ENCODE measurements at places on chromosomes 1 and 21. TPM values are rescaled to one million over a fixed set of nuclear protein-coding genes. Genes with fewer than 3 reads are reported as not detected.

DNA sequence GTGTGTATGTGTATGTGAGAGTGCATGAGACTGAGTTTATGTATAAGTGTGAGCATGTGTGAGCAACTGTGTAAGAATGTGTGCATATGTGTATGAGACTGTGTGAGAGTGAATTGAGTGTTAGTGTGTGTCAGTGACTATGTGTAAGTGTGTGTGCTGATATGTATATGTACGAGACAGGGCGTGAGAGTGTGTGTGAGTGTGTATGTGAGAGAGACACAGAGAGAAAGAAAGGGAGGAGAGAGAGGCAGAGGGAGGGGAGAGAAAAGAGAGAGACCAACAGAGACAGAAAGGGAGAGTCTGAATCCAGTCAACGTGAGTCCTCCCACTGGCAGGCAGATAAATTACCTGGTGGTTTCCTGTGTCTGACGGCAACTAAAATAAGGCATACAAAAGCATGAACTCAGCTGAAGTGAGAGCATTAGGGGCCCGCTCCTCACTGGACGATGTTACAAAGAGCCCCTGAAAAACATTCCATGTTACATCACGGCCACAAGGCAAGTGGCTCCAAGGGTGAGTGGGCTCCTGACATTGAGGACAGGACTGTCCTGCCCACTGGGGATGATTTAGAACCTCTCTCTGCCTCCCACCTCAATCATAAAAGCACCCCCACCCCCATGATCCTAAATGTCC is 66.6 kb upstream of the TIAM1 start:
- no peak overlapping the region for H3K27ac ChIP-seq
- H3K36me3 ChIP-seq: no peaks in the 10 kb centered on the region
- DNase-seq: no peak
- no peak overlapping the region for H3K4me3 ChIP-seq
- no peaks in the 10 kb centered on the region for H3K27me3 ChIP-seq

DNA sequence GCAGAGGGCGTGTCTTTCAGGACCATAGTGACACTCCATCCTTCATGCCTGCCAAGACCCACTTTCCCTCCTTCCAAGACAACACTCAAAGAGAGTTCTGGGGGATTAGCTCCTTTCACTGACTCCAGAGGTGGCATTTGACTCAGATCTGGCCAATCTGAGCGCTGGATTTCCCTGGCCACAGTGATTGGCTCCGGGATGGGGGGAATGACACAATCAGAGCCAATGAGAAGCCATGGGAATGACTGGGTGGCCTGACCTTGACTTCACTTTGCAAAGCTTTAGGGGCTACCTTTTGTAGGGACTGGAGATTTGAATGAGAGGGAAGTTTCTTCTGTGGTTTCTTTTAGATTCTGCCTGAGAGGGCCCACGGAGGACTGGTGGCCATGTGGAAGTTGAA is 26.9 kb upstream of the WNT4 start:
- H3K4me1 ChIP-seq: no peaks in the 10 kb centered on the region
- H3K4me3 ChIP-seq: no peak overlapping the region
- no peaks in the 10 kb centered on the region for H3K27me3 ChIP-seq
- no peak for DNase-seq

DNA sequence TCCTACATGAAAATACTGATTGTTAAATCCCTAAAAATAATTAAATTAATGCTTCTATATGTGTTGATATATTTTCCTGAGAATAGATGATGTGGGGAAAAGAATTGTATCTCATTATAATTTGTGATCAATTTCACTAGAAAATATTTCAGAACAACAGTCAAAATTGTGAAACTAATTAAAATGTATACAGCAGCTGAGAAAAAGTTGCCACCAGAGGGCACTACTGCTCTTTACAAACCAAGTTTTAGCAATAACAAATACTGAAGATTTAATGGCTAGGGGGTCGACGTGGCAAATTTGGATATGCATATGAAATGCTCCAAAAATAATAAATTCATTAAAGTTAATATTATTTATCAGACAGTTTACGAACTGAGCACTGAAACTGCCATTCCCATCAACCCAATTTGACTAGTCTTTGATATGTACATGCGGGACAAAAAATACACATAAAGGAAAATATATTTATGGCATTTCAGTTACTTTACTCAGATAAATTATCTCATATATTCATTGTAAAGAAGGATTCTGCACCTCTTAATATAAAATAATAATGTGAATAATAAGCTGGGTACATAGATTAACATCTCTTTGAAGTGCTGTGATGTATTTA is 96.3 kb upstream of the TMPRSS15 start:
- H3K4me3 ChIP-seq: no peak overlapping the region

Gene AK5
- polyA plus RNA-seq: not detected

DNA sequence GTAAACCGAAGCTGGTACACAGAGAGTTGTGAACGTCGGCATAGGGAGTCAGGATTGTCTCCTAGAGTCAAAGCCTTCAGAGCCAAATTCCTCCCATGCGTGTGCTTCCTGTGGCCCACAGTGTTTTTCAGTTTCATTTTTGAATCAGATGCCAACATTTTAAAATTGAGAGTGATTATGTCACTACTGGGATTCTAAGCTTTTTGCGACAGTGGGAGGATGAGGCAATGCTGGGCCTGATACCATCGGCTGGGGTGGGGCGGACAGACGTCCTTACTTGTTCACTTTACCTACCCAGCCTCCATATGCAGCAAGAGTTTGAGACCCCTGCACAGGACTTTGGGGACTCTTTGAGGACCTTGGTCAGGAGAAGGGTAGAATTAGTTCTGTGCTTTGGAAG is 1.3 kb upstream of the KLHDC7A start:
- H3K27me3 ChIP-seq: no peaks in the 10 kb centered on the region
- no peak overlapping the region for H3K27ac ChIP-seq
- DNase-seq: no peak

Gene IFI44L
- 2.9 TPM for polyA plus RNA-seq

GRCh38 chr1:110057963-110058518 is 12.4 kb downstream of the ALX3 start:
- DNase-seq: peak; percentile 65
- no peaks in the 10 kb centered on the region for H3K27me3 ChIP-seq
- H3K27ac ChIP-seq: no peak overlapping the region
- H3K36me3 ChIP-seq: peaks cover 14% of the 10 kb centered on the region

DNA sequence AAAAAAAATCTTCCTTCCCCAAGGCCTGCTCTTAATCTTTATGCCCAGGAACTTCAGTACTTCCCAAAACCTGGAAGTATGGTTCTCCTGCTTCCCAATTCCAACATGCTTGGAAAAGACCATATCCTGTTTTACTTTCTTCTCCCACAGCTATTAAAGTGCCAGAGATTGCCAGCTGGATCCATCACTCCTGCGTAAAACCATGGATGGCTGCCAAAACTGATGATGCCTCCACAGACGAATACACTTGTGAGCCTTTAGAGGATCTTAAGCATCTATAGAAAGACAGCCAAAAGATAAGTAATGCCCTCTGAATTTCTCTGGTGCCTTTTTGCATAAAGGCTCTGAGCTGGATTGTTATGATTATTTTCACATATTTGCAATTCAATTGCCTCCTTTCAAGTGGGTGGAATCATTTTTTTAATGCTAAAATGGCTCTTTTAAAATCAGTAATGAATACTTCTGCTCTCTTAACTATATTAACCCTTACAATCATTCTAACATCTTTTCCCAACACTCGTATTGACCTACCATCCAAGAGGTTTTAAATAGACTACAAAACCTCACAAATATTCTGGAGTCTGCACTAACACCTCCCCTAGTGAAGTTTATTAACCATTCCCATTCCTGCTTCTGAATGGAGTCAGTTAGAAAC is 1807.8 kb downstream of the BRINP3 start:
- no peaks in the 10 kb centered on the region for H3K4me1 ChIP-seq
- no peak for DNase-seq
- H3K27me3 ChIP-seq: no peaks in the 10 kb centered on the region
- H3K27ac ChIP-seq: no peak overlapping the region

- no peaks in the 10 kb centered on the region for H3K36me3 ChIP-seq
- no peaks in the 10 kb centered on the region for H3K4me1 ChIP-seq
- H3K4me3 ChIP-seq: no peak overlapping the region
- H3K27ac ChIP-seq: no peak overlapping the region
- H3K27me3 ChIP-seq: no peaks in the 10 kb centered on the region
- no peak for DNase-seq
Measured at GRCh38 chr1:30194046-30194619, 529.3 kb downstream of the MATN1 start.

DNA sequence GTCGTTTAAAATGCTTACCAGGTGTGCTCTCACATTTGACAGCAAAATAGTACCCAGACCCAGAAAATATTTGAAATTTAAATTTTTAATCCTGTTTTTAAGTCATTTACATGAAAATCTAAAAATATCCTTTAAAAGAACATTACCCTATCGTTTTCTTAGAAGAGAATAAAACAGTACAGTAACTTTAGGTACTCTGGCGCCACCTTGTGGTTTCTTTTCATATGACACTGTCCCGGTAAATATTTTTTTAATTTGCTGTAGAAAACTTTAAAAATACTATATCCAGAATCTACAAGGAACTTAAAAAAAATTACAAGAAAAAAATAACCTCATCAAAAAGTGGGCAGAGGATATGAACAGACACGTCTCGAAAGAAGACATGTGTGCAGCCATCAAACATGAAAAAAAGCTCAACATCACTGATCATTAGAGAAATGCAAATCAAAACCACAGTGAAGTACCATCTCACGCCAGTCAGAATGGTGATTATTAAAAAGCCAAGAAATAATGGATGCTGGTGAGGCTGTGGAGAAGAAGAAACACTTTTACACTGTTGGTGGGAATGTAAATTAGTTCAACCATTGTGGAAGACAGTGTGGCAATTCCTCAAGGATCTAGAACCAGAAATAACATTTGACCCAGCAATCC is 129.2 kb downstream of the RGS21 start:
- no peak overlapping the region for H3K27ac ChIP-seq
- no peaks in the 10 kb centered on the region for H3K27me3 ChIP-seq
- no peaks in the 10 kb centered on the region for H3K36me3 ChIP-seq
- peak; percentile 46 for DNase-seq
- H3K4me1 ChIP-seq: no peaks in the 10 kb centered on the region

Gene FCRL6
- polyA plus RNA-seq: not detected
